ENCODE measurements at places on chromosomes 5 and 9. TPM values are rescaled to one million over a fixed set of nuclear protein-coding genes. Genes with fewer than 3 reads are reported as not detected.

DNA sequence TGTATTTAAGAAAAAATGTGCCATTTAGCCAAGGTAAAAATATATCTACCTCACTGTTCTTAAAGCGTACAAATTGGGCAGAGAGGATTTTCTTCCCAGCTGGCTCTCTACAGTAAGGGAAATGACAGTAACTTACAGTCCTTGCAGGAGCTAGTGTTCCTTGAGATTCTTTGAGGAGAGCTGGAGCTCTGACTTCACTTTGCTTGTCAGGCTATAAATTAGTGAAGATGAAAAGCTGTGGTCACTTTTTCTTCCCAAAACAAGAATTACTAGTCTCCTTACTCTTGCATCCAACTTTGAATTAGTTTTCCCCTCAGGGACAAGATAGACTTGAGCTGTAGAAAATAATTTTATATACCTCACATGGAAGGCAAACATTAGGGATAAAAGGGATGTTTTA lies 129.9 kb downstream of the ZSWIM6 start:
- DNase-seq, result no peak

GRCh38 chr5:128684961-128685360 lies 146.9 kb upstream of the FBN2 start:
- DNase-seq, result no peak

Gene PRDM9
- total RNA-seq, result not detected

DNA sequence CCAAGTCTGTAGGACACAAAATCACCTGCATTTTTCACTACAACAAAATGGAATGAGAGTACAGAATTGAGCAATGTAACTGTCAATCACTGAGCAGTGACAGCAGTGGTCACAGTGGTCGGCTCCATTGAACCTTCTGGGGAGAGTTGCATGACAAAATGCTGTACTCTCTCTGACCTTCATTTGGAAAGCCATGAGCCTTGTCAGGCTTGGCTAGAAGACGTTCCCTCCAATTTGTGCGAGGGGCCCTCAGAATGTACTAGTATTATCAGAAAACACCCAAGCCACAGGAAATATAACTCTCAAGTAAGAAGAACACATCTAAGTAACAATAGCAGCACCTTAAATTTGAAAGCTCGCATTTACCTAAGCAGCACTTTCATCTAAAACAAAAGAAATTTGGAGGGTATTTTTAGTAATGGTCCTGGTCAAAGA lies 425.6 kb upstream of the MEF2C start:
- DNase-seq, result no peak

- DNase-seq, result no peak
Measured at GRCh38 chr5:100852988-100853449, 50.1 kb downstream of the ST8SIA4 start.

- DNase-seq, result no peak
Measured at GRCh38 chr5:9196403-9197227, 349.3 kb downstream of the SEMA5A start.
